ENCODE measurements at places on chromosomes 7 and 10.

- no peak for DNase-seq
Measured at GRCh38 chr7:36644625-36645422, 79.5 kb downstream of the AOAH start.

GRCh38 chr10:78964274-78964951 lies 104.4 kb upstream of the ZMIZ1 start:
- DNase-seq = no peak

- DNase-seq = no peak
Measured at GRCh38 chr7:45225948-45226335, 68.4 kb downstream of the RAMP3 start.

- DNase-seq = peak; percentile 58
Measured at GRCh38 chr7:25877802-25878789, 273.9 kb upstream of the NFE2L3 start.

DNA sequence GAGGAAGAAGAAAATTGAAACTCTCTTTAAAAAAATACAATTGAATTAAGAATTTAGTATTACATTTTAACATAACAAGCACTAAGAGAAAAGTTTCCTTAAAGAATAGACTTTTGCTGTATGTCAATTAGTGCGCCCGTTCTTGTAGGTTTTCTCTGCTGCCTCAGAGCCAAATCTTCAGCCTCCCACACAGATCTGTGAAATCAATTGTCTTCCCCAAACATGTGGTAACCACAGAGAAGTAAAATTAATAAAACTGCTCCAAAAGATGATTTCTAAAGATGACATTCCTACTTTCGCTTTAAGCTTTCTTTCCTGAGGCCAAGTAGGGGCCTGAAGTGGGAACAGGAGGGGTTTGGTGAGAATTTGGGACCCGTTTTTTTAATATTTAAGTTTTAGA lies 113.2 kb upstream of the ADO start:
- DNase-seq = no peak

DNA sequence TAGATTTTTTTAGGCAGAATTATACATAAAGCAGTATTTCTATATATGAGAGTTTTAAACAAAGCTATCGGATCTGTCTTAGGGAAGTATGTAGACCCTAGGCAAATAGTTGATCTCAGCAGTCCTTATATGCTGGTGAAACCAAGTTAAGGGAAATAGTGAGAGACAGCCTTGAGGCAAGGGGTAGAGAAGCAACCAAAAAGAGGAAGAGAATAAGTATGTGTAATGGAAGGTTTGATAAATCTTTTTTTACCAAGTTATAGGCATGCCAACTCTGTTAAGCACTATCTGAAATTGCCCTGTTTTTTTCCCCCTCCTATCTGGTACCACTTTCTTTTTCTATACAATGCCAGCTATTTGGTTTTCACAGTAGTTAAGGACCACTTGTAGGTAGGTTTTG lies 19.9 kb downstream of the SPAG6 start:
- peak; percentile 48 for DNase-seq

- no peak for DNase-seq
Measured at GRCh38 chr10:53009961-53010907, 237.7 kb upstream of the MBL2 start.

DNA sequence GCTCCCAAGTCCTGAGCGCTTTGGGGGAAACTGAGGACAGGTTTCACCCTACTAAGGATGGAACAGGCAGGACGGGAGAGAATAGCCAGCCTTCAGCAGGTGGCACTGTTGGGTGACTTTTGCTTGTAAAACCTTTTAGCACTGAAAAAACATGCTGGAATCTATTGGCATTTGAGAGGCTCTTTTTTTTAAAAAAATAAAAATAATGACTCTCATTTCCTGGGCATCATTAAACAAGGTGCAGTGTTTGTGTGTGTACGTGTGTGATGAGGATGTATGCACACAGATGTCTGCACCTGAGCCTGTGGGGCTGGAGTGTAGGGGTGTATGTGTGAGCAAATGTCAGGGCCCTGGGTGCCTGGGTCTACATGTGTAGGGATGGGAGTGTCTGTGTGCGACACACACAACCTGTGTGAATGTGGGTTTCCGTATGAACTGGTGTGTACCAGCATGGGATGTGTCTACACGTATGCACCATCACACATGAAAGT lies 177.9 kb downstream of the RPS24 start:
- peak; percentile 7 for DNase-seq

GRCh38 chr7:67696124-67696523 lies 699.5 kb downstream of the TYW1 start:
- no peak for DNase-seq

DNA sequence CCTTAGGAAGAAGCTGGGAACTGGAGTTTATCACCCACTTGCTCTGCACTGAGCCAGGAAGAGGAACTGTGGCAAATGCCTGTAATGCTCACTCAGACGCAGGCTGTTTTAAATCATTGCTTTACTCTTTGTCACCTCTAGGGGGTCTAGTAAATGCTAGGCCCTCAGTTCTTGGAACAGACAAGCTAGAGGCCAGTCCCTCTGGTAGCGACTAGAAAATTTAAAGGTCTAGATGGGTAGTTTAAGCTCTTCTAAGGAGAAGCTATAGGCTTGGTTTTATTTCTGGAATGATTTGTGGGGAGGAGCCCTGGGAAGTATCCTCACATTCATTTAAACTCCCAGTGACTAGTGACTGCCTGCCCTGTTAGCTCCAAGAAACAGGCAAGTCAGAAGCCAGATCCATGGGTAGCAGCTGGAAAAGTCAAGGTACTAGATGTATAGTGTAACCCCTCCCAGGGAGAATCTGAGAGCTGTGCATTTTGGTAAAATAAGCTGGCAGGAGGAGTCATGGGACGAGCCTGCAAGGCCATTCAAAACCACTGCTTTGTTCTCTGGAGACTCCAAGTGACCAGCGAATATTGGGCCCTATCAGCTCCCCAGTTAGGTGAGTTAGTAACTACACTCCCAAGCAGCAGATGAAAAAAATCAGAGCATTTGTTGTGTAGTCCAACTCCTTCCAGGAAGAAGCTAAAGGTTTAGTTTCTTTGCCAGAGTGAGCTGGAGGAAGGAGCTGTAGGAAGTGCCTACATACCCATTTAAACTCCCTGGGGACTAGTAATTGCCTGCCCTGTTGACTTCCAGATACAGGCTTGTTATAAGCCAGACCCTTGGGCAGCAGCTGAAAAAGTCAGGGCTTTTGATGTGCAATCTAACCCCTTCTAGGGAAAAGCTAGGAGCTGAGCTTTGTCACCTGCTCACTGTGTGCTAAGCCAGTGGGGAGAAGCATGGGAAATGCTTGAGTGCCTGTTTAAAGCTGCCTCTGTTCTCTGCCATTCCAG lies 68.9 kb downstream of the DYNC1I1 start:
- DNase-seq = peak; percentile 62

DNA sequence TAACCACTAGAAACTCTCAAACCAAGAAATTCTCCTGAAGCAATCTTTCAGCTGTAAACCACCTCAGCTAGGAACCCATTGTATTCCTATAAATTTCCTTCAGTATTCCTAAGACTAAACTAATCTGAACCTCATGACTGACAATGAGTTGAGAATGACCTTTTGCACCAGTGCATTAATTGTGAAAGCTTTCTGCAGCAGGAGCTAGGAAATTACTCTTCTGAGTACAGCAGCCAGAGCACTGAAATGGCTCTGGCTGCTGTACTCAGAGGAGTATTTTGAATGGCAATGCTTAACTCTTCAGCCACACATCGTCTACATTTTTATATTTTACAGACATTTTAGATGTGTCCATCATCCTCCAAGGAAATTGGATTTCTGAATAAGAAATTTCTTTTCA lies 109.7 kb downstream of the PCDH15 start:
- DNase-seq = no peak
